ENCODE measurements at places on chromosomes 5 and 9. TPM values are rescaled to one million over a fixed set of nuclear protein-coding genes. Genes with fewer than 3 reads are reported as not detected.

Gene LYRM7
- total RNA-seq, result 10.8 TPM

Gene F12
- 2.8 TPM for total RNA-seq

Gene INSL6
- not detected for total RNA-seq

Gene LHX3
- total RNA-seq, result not detected

Gene ALDH1A1
- 18.2 TPM for total RNA-seq

Gene LRRC19
- not detected for total RNA-seq

Gene MARVELD2
- total RNA-seq, result 1.7 TPM

Gene TPM2
- total RNA-seq, result 21.6 TPM

Gene TAF1L
- not detected for total RNA-seq

Gene HNRNPA0
- total RNA-seq, result 6.5 TPM

Gene OBP2B
- not detected for total RNA-seq

Gene UCK1
- 42.3 TPM for total RNA-seq

Gene LTC4S
- total RNA-seq, result not detected

Gene NADK2
- 14.5 TPM for total RNA-seq

Gene IL9
- total RNA-seq, result not detected

Gene PCDHGA5
- 0.15 TPM for total RNA-seq

Gene MLANA
- total RNA-seq, result 1,023 TPM

All from melanocyte of skin (primary cell).